WTC11 (cell line): ENCODE measurements at places on chromosomes 11 and 22.

GRCh38 chr11:104361975-104362374 is 198.0 kb upstream of the PDGFD start:
- DNase-seq, result no peak

GRCh38 chr11:107307991-107308390 is 149.6 kb downstream of the CWF19L2 start:
- no peak for DNase-seq

DNA sequence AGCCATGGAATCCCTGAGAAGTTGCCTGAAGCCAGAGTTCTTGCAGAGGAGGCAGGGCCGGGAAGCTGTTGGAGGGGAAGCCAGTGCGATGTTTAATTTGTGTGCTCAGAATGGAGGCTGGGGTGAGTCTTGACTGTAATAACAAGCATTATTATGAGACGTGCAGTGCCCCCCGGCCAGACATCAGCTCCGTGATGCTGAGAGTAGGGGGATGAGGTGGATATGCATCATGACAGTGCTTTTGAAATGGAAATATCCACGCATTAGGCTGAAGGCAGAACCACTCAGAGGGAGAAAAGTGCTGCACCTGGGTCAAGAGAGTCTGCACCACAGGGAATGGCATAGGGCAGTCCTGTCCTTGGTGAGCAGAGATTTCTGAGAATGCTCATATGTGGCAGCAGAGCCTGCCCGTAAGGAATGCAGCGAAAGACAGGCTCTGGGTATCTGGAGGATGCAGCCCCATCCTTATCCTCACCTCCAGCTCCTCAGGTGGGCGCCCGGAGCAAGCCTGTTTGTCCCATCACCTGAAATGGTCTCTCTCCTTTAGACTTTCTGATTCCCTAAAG is 37.6 kb upstream of the SEZ6L start:
- no peak for DNase-seq

DNA sequence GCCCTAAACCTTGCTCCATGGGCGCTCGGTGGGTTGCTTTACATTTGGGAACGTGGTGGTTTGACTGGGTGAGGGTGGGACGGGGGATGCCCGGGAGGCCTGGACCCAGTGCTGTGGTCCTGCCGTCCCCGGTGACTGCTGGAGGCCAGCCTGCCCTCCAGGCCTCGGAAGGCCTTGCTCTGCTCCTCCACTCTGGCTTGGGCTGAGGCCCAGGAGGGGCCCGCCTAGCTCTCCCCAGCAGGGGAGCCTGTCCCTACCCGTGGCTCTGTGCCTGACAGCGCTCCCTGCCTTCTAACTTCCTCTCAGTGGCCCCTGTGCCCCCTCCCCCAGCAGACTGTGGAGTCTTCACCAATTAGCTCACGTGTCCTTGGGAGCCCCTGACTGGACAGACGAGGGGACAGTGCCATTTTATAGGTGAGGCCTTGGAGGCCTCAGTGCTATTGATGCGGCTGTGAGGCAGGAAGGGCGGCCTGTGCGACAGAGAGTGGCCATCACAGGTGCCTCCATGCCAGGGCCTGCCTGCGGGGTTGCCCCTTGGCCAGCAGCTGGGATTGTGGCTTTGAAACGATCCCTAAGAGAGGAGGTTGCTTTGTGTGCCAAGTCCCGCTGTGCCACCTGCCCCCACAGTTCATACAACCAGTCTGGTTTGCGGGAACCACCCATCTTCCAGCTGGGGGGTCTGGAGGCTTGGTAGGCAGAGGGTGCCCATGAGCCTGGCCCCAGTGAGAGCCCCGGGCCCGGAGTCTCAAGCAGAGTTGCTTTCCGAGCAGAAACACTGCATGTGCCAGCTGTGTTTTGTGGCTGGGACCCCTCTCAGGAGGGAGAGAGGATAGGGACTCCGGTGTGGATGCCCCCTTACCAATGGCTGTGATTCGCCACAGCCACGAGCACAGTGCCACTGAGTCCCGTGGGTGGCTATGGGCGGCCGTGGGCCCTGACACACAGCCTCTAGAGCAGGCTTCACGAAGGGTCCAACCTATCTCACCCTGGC is 17.7 kb downstream of the TPCN2 start:
- DNase-seq, result no peak

DNA sequence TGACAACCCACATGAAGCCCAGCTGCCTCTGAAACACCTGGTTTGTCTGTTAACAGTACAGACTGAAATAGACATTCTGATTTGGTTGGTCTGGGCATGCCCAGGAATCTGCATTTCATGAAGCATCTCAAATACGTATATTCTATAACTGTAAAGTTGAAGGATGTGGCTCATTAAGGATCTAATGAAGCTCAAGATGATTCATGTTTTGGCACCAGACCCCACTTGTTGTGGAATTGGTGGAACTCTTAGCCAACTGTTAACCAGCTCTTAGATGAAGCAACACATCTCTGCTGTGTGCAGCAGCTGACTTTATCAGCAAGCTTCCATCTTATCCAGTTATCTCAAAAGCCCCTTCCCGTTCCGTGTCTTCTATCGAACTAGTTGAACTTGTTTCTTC is 232.2 kb downstream of the INSC start:
- no peak for DNase-seq

- peak; percentile 16 for DNase-seq
Observed at GRCh38 chr11:3166268-3167142, 1.4 kb upstream of the OSBPL5 start.

DNA sequence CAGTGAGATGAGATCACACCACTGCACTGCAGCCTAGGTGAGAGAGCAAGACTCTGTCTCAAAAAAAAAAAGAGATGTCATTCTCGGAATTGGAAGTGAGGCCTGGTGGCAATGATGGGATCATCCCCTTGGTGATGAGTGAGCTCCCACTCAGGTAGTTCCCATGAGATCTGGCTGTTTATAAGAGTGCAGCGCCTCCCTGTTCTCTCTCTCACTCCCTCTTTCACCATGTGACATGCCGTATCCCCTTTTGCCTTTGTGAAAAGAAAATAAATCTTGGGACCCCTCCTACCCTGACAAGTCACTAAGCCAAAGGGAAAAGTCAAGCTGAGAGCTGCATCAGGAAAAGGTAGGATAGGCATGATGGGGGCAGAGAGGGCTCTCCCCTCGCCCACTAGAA is 28.8 kb downstream of the ZNF70 start:
- DNase-seq, result no peak

DNA sequence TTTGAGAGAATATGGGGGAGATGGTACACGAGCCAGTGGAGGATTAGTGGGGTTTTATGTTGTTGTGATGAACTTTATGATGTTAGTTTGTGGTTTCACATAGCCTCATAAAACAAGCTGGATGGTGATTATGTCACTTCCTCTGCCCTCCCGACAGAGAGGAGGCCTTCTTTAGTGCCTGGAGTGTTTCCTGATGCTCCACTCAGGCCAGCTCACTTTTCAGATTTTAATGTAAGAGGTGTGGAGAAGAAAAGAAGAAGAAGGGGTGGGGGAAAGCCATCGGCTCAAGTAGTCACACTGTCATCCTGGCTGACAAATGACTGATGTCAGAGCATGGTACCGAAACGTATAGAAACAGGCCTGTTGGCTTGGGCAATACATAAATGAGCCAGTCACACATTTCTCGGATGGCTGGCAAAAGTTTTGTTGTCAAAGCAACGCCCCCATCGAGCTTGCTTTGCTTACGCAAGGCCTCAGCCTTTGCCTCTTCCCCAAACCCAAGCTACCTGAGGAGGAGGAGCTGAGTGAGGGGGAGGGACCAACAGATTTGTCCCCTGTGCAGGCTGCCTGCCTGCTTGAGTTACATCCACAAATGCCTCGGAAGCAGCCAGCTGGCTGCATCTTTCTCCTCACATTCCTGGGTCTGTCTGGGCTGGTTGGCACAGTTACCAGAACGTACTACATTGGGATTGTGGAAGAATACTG is at the start of gene HEPHL1:
Gene HEPHL1, plus strand, starts transcription at position 578 of the 705 bp plus-strand sequence. Its CDS starts 15 bp downstream, at position 593.
- DNase-seq, result peak; percentile 29

DNA sequence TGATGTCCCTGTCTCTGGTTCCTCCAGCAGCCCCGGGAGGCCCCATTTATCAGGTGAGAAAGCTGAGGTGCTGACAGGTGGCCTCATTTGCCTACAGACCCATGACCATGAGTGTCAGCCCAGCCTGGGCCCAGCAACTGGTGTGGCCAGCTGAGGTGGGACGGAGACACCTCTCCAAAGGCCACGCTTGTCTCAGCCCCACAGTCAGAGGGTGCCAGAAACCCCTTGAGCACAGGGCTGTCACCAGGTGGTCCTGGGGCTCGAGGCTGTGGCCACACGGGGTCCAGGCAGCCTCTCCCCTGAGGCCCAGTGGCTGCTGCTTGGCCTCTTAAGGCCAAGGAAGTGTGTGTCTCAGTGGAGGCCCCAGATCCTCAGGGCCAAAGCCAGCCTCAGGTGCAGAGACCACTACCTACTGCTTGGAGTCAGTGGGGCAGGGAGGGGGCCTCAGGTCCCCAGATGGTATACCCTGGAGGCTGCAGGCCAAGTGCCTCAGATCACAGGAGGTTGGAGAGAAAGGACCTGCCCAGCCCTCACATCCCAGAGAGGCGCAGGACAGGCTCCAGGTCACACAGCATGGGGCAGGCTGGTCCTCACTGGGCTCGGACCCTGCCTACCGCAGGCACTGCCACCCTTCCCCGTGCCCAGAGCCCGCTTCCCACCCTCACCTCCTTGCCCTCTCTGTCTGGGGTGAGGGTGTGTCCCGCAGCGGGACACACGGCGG is 11.4 kb downstream of the RAB3IL1 start:
- no peak for DNase-seq

- no peak for DNase-seq
Observed at GRCh38 chr11:21736404-21736803, 456.5 kb upstream of the ANO5 start.

DNA sequence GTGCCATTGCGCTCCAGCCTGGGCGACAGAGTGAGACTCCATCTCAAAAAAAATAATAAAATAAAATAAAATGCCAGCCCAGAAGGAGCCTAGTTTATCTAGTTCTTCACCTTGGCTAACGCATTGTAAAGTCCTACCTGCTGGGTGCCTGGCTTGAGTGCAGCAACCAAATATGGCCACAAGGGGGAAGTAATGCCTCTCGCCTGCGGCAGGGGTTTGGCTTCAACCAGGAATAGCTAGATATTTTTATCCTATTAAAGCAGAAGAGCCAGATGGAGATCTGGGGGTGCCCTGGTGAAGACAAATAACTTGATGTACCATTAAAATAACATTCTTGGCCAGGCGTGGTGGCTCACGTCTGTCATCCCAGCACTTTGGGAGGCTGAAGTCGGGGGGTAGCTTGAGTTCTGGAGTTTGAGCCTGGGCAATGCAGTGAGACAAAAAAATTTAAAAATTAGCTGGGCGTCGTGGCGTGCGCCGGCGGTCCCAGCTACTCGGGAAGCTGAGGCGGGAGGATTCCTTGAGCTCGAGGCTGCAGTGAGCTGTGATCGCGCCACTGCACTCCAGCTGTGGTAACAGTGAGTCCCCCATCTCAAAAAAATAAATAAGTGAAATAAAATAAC is 20.6 kb upstream of the PLEKHB1 start:
- peak; percentile 83 for DNase-seq

GRCh38 chr11:63945477-63946163 is 6.8 kb downstream of the NAA40 start:
- peak; percentile 68 for DNase-seq

- no peak for DNase-seq
Observed at GRCh38 chr11:23315286-23315685, 455.0 kb upstream of the CCDC179 start.

DNA sequence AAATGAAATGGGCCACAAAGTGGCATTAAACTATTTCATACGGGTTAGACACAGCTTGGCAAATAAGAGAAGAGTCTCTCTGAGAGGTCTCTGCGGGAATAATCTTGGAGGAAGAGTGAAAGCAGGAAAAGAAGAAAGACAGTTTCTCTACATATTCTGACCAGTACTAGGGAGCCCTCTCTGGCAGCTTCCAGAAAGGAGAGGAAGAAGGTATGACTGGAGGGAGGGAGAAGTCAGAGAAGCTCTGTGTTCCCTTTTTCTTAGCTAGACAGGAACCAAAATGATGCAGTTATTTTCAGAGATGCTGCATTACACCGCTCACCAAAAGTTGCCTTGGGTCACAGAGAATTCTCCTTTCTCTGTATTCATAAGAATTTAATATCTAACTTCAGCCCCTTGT is 382.1 kb downstream of the KCNA4 start:
- no peak for DNase-seq

- no peak for DNase-seq
Observed at GRCh38 chr11:126127898-126128297, 65.2 kb upstream of the CDON start.

DNA sequence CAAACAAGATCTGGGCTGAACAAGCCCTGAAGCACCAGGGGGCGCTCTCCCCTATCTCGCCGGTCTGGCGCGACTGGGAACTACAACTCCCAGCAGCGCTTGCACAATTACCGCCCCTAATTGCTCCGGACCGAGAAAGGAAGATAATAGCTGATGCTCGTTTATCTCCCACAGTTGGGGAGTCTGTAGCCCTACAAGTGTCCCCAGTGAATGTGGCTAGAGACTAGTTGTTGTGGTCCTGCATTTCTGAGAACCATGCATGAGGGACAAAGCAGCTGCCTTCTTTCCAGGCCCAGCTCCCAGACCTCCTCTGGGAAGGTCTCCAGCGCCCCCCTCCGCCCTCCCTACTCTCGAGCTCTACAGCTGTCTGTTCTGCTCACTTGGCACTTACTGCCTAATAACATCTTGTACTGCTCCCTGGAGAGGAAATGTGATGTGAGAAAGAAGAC is 34.4 kb downstream of the NRXN2 start:
- DNase-seq, result peak; percentile 98

- no peak for DNase-seq
Observed at GRCh38 chr11:113411536-113411935, 24.0 kb downstream of the ANKK1 start.

- no peak for DNase-seq
Observed at GRCh38 chr11:117412653-117413275, 85.1 kb downstream of the CEP164 start.

GRCh38 chr22:22896601-22897000 is 9.0 kb downstream of the IGLL5 start:
- DNase-seq, result no peak

DNA sequence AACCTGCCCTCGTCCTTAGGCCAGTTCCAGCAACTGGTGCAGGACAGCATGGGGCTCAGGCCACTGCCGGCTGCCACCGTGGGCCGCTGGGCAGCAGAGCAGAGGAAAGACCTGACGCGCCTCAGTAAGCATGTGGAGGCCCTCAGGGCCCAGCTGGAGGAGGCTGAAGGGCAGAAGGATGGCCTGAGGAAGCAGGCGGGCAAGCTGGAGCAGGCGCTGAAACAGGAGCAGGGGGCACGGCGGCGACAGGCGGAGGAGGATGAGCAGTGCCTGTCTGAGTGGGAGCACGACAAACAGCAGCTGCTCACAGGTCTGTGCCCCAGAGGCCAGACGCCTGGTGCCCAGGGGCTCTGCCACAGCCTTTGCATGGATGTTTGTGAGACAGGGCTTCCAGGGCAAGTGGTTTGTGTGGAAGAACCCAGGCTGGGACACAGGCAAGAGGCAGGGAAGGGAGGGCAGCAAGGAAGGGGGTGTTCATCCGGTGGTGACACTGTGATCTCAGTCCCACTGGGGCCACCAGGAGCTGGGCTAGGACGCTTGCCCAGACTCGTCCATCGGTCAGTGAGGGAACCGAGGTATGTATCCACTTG is 13.9 kb downstream of the CCDC157 start:
- DNase-seq, result no peak

DNA sequence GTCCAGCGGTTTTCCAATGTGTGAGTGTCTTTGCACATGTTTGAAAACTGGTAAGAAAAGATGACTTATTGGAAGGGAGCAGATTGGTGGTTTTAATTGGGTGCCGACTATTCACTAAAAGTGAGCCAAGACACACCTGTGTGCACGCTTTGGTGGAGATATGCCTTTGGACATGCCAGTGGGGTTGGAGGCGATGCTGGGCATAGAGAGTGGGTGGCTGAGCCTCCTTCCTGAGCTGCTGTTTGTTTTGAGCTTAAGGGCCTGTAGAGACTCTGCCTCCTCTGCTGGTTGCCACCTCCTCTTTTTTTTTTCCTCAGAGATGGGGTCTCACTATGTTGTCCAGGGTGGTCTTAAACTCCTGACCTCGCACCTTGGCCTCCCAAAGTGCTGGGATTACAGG is 9.5 kb downstream of the IGHMBP2 start:
- DNase-seq, result no peak
